ENCODE measurements at places on chromosomes 5 and 9.
A peak's percentile ranks its signal among the peaks of the same experiment; 100 is the strongest.

GRCh38 chr9:18238254-18238653 is 235.7 kb upstream of the ADAMTSL1 start:
- peak; percentile 20 for DNase-seq

DNA sequence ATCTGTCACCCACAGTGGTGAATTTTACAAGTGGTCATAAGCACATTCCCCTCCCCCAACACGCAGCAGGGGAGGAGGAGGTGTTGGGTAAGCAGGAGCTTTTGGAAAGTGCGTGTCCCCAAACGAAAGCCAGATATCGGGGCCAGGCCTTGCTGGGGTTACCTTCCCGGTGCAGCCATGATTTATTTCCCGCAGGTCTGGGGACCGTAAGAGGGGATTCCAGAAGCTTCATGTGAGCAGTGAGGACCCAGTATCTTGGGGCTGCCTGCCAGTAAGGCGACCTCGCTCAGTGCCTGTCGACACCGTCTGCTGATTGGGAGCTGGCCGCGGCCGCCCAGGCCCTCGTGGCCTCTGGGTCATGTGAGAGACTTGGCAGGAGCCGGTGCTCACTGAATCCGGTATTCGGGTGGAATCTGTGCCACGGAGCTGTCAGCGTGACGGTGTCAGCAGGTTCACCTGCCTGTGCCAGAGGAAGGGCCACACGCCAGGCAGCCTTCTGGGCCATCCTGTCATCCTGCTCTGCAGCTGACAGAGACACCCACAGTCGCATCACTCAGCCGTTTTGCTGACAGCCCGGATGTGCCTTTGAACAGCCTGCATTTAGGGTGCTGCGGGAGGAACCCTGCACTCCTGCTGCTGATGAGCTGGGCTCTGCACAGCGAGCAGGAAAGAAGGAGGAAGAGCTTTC is 37.3 kb downstream of the SEC61B start:
- no peak for DNase-seq

DNA sequence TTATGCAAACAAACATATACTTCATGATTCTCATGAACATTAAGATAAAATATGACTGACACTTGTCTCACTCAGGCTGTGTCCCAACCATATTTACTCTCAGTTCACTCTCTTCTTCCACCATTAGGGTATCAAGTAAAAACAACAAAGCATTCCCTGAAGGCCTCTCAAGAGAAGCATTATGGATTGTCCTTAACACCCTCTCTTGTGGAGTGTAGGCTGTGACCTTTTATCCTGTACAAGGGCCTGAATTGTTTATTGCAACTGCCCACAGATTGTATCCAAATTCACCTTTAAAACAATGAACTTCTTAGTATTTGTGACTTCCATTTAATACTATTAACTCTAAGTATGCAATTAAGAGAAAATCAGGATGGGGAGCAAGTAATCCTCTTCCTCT is 78.1 kb downstream of the RICTOR start:
- no peak for DNase-seq

- DNase-seq: peak; percentile 15
Measured at GRCh38 chr5:109191153-109191558, 218.6 kb downstream of the PJA2 start.

- no peak for DNase-seq
Measured at GRCh38 chr5:74685979-74686631, 1.1 kb downstream of the HEXB start.

DNA sequence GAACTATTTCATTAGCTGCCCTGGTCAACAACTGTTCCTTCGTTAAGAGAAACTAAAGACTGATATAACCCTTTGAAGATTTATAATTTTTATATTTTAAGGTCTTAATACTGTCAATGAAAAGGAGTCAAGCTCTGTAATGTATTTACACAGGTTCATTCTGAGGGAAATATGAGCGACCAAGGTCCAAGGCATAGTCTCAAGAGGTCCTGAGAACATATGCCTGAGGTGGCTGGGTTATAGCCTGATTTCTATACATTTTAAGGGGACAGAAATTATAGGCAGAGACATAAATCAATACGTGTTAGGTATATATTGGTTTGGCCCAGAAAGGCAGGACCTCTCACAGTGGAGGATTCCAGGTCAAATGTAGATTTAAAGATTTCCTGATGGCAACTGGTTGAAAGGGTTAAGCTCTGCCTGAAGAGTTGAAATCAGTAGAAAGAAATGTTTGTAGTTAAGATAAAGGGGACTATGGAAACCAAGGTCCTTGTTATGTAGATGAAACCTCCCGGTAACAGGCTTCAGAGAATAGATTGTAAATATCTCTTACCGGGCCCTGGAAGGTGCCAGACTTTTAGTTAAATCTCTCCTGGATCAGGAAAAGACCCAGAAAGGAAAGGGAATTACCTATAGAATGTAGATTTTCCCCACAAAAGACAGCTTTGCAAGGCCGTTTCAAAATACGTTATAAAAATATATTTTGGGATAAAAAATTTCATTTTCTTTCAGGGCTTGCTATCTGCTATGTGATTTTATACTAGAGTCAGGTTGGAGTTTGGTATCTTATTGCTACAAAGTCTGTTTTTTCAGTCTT is 107.3 kb upstream of the PRLR start:
- DNase-seq: no peak

GRCh38 chr9:114953046-114953445 is 22.7 kb upstream of the TNFSF8 start:
- DNase-seq: no peak

DNA sequence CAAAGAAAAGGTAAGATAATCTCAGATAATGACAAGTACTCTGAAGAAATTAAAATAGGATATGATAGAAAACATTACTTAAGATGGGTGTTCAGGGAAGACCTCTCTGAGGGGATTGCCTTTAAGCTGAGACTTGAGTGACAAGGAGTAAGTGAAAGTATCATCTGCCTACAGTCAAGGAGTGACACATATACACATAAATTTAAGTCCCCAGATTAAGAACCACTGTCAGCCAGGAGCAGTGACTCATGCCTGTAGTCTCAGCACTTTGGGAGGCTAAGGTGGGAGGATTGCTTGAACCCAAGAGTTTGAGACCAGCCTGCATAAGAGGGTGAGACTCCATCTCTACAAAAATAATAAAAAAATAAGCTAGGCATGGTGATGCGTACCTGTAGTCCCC is 19.7 kb upstream of the ANKHD1 start:
- no peak for DNase-seq

DNA sequence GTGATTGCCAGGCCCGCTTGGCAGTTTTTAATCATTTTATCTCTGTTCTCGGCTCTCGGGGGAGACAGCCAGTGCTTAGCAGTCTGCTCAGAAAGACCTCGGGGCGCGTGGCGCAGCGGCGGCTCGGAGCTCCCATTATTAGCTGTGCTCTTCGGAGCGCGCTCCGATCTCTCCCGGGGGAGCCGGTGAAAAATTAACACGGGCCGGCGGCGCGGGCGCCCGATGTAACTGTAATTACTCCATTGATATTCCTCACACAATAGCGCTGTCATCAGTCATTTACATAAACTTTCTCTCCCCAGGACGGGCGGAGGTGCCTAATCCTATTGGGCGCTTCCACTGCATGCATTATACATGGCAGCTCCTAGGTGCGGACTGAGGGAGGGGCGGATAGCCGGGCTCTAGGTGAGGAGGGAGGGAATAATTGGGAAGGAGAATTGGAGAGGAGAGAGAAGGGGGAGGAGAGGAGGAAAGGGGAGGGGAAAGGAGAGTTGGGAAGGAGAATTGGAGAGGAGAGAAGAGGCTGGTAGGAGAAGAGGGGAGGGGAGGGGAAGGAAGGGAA is 24.9 kb downstream of the LMX1B start:
- DNase-seq: no peak

- DNase-seq: no peak
Measured at GRCh38 chr9:137198902-137199283, 1.6 kb downstream of the TPRN start.

DNA sequence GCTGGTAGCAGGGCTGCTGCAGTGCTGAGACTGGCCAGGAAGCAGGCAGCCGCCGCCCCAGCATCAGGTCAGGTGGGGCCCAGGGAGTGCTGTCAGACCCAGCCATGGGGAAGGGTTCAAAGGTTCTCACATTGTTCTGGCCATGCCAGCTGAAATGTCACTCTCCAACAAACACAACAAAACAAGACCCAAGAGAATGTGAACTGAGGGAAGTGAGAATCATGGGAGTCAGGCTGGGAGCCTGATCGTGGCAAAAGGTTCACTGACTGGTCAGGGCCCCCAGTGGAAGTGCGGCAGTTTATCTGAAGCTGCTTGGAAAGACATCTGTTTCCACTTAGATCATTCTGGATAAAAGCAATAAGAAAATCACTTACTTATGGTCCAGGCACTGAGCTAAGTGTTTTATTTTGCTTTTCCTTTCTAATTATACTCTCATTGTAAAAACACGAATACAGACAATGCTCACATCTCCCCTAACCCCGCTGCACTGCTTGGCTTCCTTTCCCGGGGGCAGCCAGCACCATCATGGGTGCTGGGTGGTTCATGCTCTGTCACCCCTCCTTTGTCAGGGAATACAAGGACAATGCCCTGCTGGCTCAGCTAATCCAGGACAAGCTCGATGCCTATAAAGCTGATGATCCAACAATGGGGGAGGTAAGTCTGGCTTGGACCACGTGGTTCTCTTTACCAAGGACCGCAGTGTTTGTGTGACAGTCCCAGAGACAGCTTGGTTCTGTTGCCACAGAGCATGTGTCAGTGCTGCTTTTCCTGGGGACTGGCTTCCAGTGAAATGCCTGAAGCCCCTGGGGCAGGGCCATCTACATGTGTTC is 41.9 kb upstream of the CFAP157 start:
- DNase-seq: no peak

DNA sequence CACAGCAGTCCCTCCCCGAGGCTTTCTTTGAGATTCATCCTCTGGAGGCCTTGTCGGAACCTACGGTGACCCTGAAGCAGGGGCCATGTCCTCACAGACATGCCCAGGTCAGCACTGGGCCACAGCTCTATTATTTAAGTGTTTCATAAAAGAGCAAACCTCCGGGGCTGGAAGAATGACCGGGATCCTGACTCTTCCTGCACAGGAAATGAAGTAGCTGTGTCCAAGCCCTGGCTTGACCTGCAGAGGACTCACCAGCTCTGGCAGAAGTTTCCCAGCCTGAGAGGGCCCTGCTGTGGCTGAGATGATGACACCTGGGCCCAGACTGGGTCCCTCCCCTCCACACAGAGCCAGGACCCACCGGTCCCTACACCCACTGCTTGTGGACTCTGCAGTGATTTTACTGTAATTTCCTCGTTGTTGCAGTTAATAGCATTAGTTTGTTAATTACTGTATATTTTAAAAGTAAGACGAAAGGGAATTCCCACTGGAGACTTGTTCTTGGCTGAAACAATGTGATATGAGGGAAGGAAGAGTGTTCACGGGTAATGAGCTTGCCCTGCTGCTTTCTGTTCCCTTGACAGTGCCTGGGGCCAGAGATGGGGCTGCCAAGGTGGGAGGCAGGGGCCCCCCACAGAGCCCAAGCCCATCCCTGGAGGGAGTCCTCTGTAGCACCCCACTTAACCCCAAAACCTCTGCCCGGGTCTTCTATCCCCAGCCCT is 72.2 kb downstream of the PCDH1 start:
- DNase-seq: no peak

DNA sequence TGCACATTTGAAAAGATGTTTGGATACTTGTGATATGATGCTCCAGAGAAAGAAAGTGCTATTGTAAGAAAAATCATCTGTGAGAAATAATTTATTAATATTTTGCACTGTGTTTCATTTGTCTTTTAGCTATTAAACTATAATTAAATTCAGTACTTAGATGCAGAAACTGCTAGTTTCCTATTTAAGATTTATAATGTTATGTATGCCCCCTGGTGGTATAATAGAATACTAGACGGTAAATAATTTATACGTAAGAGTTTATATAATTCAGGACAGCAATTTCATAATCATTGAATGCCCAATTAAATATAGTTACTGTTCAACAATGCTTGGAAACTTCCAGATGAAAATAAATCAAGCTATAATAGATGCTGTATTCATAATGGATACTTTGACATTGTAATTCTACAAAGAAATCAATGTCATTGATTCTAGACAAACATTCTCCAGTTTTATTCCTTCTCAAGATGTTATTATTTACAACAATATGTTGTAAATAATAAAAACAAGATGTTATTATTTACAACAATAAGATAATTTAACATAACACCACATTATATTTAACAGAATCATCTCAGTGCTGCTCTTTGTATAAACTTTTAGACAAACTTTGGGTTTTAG is 101.0 kb downstream of the TMEM232 start:
- no peak for DNase-seq

- DNase-seq: peak; percentile 71
Measured at GRCh38 chr5:95842854-95843544, 20.5 kb upstream of the GLRX start.

GRCh38 chr5:36724467-36725332 is 118.3 kb downstream of the SLC1A3 start:
- DNase-seq: no peak

- peak; percentile 85 for DNase-seq
Measured at GRCh38 chr9:6055216-6055615, 39.8 kb upstream of the RANBP6 start.

DNA sequence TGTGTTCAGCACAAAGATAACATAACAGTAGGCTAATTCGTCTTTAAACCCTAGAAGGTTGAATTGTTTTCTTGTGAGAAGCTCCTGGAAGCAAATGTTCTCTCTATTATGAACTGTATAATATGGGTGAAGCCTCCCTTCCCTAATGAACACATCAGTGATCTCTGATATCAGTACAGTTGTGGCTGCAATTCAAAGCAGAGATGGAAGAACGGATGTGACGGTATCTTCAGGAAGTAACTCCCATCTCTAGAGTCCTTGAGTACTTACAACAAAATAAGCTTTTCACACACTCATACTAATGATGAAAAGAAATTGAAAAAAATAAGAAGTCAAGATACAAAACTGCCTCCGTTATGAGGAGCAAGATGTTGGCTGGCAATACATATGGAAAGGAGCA is 4.5 kb downstream of the HCN1 start:
- no peak for DNase-seq

DNA sequence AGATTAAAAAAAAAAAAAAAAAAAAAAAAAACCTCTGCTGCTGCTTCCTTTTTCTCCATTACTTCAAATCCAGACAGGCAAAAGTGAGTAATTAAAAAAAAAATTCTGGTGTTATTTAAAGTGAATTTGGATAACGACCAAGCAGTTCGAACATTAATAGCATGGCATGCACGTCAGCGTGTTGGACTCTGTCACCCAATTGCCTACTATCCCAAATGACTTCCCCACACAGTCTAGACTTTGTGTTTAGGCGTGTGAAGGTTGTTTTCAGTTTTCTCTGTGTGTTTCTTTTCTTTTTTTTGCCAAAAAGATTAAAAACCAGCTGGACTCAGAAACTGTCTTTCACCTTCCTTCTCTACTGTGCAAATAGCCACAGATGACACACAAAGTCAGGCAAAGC is 321.4 kb downstream of the MSX2 start:
- no peak for DNase-seq

GRCh38 chr9:113635586-113635985 is 172.1 kb downstream of the RGS3 start:
- DNase-seq: no peak

GRCh38 chr9:74172874-74173273 is 324.3 kb upstream of the RORB start:
- no peak for DNase-seq

DNA sequence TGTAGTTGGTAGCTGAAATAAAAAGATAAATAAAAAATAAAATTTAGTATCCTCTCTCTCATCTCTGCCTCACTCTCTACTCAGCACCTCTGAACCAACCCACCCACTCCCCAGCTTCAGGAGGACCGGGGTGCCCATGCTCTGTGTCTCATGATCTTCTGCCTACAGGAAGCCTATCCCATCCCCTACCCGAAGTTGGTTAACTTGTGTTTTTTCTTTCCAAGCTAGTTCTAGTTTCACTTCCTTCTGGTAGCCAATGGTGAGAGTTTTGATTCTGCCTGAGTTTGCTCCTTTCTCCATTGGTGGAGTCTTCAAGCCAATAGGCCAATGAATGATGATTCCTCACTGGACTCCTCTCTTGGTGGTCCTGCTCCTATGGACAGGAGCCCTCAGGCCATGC is 32.1 kb downstream of the SNX24 start:
- no peak for DNase-seq
